ENCODE measurements at places on chromosomes 6 and 20. TPM values are rescaled to one million over a fixed set of nuclear protein-coding genes. Genes with fewer than 3 reads are reported as not detected.

OTOR gene
- total RNA-seq = not detected

GRCh38 chr6:148611213-148611612 lies 135.6 kb upstream of the UST start:
- DNase-seq = no peak
- H3K27ac ChIP-seq = no peak overlapping the region
- H3K4me3 ChIP-seq = no peak overlapping the region
- H3K27me3 ChIP-seq = no peaks in the 10 kb centered on the region
- no peaks in the 10 kb centered on the region for H3K36me3 ChIP-seq

DNA sequence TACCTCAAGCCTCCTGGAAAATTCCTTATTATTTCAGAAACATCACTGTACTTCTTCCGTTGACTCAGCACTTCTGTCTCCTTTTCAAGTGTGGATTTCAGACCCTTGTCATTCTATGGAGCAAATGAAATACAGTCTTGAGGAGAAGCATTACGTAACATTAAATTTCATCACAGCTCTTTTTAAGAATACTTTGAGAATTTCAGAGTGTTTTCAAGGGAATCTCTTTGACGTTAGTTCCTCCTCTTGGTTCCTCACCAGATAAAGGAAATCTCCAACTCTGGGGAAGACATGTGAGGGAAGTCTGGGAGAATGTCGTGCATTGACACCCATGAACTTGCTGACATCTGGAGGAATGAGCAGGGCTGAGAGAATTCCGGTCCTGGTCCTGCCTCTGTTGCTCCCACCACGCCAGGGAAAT lies 32.3 kb downstream of the UST start:
- peaks cover 3% of the 10 kb centered on the region for H3K36me3 ChIP-seq
- no peaks in the 10 kb centered on the region for H3K27me3 ChIP-seq
- no peak overlapping the region for H3K27ac ChIP-seq
- no peak for DNase-seq
- peaks cover 2% of the 10 kb centered on the region for H3K4me1 ChIP-seq
- H3K4me3 ChIP-seq = no peak overlapping the region

DNA sequence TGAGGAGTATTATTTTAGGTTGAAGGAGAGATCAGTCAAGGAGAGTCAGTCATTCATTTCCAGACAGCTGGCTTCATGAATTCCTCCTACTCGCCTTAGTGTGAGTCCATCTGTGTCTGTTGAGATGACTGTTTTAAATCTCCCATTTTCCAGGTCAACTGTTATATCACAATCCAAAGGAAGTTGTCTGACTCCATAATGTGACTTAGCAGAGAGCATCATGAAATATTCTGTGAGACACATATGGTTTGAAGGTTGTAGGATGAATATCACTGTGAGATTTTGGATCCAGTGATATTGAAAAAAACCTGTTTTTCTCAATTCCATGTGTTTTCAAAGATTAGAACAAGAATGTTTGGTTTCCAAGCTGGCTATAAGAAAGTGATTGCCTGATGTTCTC lies 530.2 kb upstream of the MAN1A1 start:
- no peak overlapping the region for H3K27ac ChIP-seq
- no peaks in the 10 kb centered on the region for H3K4me1 ChIP-seq
- no peak overlapping the region for H3K4me3 ChIP-seq

UCKL1 gene
- 35.6 TPM for total RNA-seq

HAO1 gene
- not detected for total RNA-seq

DNA sequence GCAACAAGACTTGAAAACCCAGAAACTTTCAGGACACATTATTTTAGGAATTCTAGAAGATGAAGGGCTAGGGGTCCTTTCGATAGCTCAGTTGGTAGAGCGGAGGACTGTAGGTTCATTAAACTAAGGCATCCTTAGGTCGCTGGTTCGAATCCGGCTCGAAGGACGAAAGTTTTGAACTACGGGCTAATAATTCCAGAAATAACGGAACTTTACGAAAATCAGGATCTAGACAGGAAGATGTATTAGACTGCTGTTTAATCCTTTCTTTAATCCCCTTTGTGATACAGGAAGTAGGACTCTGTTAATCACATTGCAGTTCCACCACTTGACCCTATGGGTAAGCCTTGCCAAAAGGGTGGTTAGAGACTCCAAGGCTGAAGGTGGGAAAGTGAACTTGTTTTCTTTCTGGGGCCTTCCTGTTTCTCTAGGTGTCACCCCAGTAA lies 21.2 kb upstream of the ABT1 start:
- no peaks in the 10 kb centered on the region for H3K27me3 ChIP-seq
- peak overlapping the region; percentile 87 for H3K4me3 ChIP-seq
- no peak overlapping the region for H3K27ac ChIP-seq

- no peak for DNase-seq
- no peak overlapping the region for H3K4me3 ChIP-seq
- H3K36me3 ChIP-seq = no peaks in the 10 kb centered on the region
Measured at GRCh38 chr6:158756126-158756525, 63.0 kb downstream of the EZR start.

- H3K27ac ChIP-seq = no peak overlapping the region
- no peak overlapping the region for H3K4me3 ChIP-seq
- H3K4me1 ChIP-seq = no peaks in the 10 kb centered on the region
- no peaks in the 10 kb centered on the region for H3K27me3 ChIP-seq
- DNase-seq = no peak
- H3K36me3 ChIP-seq = no peaks in the 10 kb centered on the region
Measured at GRCh38 chr6:142925575-142926110, 19.3 kb downstream of the HIVEP2 start.

C20orf202 gene
- 0.13 TPM for total RNA-seq

TFAP2D gene
- not detected for total RNA-seq

SLCO4A1 gene
- total RNA-seq = 9.4 TPM
